ENCODE measurements at places on chromosomes 5 and 9.

DNA sequence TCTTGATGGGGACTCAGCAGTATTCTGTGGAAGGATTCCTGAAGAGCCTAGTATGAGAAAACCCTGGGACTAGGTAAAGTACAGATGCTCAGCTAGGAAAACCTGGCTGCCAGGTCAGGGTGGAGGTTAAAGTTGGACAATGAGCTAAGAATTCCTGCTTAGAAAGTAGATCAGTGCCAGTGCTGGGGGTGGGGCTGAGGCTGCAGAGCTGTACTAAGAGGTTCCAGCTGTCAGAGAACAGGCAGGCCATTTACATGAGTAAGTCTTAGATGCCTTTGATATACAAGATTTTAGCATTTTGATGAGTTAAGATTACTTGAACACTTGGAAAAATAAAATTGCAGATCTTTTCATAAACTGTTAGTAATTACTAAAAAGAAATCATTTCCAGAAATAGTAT lies 332.3 kb upstream of the NUDT12 start:
- H3K27ac ChIP-seq, result no peak overlapping the region
- no peaks in the 10 kb centered on the region for H3K27me3 ChIP-seq
- no peak for DNase-seq
- no peak overlapping the region for H3K4me3 ChIP-seq
- no peaks in the 10 kb centered on the region for H3K36me3 ChIP-seq

GRCh38 chr5:118520771-118521415 lies 467.5 kb downstream of the DTWD2 start:
- H3K27ac ChIP-seq, result no peak overlapping the region
- H3K4me3 ChIP-seq, result no peak overlapping the region
- H3K27me3 ChIP-seq, result peaks cover 6% of the 10 kb centered on the region
- DNase-seq, result no peak
- no peaks in the 10 kb centered on the region for H3K4me1 ChIP-seq

DNA sequence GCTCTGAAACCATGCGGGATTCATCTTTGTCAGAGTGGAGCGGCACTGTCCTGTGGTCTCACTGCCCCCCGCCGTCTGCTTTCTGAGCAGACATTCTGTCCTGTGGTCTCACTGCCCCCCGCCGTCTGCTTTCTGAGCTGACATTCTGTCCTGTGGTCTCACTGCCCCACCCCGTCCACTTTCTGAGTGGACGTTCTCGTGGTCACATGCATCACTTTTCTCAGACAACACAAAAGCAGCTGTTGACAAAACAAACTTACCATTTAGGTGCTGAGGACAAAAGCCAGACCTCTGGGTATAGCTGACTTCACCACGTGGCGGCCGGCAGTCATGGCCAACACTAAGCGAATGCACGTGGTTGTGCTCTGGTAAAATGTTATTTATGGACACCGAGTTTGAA lies 2.8 kb downstream of the LRRC14B start:
- DNase-seq, result no peak
- no peaks in the 10 kb centered on the region for H3K27me3 ChIP-seq
- no peaks in the 10 kb centered on the region for H3K36me3 ChIP-seq
- H3K4me3 ChIP-seq, result no peak overlapping the region
- no peak overlapping the region for H3K27ac ChIP-seq

DNA sequence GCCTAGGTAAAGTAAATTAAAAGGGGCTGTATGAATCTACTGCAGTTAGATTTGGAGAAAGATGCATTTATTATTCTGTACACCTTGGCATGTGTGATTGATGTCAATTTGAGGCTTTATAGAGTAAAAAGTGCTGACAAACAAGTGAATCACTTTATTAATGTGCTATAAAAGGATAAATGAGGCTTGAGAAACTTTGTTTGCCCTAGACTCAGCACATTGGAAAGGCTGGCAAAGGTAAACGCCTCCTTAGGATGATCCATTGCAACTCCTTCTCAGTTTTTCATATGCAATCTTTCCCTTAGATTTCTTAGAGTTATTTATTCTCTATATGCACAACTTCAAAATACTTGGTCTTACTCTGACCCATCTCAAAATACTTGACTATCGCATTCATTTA lies 369.0 kb downstream of the HINT1 start:
- no peaks in the 10 kb centered on the region for H3K36me3 ChIP-seq
- H3K27ac ChIP-seq, result no peak overlapping the region

DNA sequence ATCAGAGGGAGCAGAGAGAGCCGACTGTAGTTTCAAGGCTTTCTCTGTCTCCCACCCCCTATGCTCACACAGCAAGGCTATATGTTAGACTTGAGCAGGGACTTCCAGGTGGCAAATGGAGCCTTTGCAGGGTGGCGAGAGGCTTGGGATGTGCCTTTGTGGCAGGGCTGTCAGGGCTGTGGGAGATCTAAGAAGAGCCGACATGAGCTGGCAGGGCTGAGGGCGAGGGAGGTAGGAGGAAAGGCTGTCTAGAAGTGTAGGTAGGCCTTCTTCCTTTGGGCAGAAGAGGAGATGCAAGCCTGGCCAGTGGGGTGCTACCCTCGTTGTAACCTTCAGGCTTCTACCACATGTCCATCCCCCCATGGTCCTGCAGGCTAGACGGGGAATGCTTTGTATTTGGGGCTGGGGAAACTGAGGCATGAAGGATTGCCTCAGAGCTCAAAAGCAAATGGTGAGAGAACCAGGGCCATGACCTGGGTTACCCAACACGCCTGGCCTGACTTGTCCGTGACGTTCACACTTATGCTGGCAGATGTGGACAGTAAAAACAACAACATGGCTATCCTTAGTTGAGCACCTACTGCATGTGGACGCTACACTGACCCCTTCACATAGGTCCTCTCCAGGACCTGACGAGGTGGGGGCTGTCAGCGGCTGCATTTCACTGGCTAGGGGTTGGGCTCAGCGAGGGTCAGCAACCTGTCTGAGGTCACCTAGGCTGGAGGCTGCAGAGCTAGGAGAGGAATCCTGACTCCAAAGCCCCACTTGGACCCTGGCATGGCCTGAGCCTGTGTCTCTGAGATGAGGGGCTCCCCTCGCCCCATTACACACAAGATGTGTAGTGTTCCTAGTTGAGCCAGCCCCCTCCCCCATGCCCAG lies 15.3 kb downstream of the CXXC5 start:
- H3K4me1 ChIP-seq, result peaks cover 24% of the 10 kb centered on the region
- H3K4me3 ChIP-seq, result no peak overlapping the region
- H3K27ac ChIP-seq, result peak overlapping the region; percentile 33
- no peak for DNase-seq
- H3K36me3 ChIP-seq, result peaks cover 8% of the 10 kb centered on the region

- no peak overlapping the region for H3K27ac ChIP-seq
- H3K4me1 ChIP-seq, result no peaks in the 10 kb centered on the region
- H3K27me3 ChIP-seq, result no peaks in the 10 kb centered on the region
- no peaks in the 10 kb centered on the region for H3K36me3 ChIP-seq
These were observed 91.9 kb downstream of the MARCHF3 start for GRCh38 chr5:126938466-126938865.

DNA sequence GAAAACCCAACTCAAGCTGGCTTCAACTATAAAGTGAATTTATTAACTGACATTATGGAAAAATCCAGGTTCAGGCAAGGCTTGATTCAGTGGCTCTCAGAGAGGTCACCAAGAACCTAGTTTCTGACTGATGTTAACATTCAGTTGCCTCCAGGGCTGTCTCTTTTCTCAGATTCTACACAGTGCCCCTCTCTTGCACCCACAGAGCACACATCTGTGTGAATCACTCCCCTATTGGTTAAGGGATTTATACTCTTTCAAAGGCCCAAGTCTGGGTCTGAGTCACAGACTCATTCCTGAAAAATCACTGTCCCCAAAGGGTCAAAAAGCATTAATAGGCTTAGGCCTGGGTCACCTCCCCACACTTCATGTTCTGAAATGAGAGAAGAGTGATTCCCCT lies 6.2 kb upstream of the HAVCR2 start:
- no peaks in the 10 kb centered on the region for H3K36me3 ChIP-seq
- DNase-seq, result no peak
- no peak overlapping the region for H3K27ac ChIP-seq
- no peak overlapping the region for H3K4me3 ChIP-seq

DNA sequence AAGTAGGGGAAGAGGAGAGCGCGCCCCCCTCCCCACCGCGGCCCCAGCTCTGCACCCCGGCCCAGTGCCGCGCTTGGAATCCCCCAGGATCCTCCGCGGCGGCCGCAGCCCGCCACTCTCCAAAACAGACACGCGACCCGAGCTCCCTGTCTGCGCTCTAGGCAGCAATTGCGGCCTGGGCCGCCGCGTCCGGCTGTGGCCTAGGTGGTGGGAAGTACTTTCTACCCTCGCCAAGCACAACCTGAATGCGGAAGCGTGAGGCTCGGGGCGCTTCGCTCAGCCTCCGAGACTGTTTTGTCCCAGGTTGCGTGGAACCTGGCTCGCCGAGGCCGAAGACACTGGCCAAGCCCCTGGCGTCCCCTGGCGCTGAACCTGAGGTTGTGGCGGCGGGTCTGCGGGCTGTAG lies 3.3 kb upstream of the FOXB2 start:
- no peaks in the 10 kb centered on the region for H3K4me1 ChIP-seq
- no peaks in the 10 kb centered on the region for H3K36me3 ChIP-seq
- no peak overlapping the region for H3K27ac ChIP-seq

DNA sequence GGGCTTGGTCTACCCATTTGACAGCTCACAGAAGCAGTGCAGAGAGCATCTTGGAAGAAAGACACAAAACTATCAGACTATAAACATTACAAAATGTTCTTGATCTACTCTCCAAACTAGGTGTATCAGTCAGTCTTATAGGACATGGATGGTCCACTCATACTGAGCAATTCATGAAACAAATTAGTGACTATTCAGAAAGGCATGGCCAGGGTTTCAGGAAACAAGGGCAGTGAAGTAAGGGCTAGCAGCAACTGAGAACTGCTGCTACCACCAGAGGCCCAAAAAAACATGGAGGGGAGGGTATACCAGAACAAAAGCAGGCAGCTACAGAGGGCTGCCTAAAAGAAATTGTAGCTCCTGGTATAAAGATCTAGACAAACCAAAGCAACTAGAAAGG lies 287.0 kb downstream of the PIK3R1 start:
- H3K27ac ChIP-seq, result no peak overlapping the region
- no peak overlapping the region for H3K4me3 ChIP-seq
- no peaks in the 10 kb centered on the region for H3K4me1 ChIP-seq
- H3K36me3 ChIP-seq, result no peaks in the 10 kb centered on the region
- no peak for DNase-seq
- H3K27me3 ChIP-seq, result no peaks in the 10 kb centered on the region

DNA sequence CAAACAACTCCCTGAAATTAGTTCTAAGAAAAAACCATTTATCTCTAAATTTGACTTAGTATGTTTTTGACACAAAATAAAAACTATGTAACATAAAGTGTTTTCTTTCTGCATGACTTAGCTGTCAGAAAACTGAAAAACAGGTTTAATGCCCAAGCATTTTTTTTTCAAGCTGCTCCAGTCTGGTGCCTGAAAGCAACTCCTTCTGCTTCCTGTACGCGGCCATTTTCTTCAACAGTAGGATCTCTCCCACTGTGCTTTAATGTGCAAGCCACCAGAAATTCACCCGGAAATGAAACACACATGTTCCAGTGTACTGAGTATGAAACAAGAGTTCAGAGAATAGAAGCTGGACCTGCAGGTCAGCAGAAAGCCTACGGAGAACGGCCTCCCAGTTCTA lies 161.2 kb downstream of the MED27 start:
- peak; percentile 6 for DNase-seq
- peaks cover 7% of the 10 kb centered on the region for H3K4me1 ChIP-seq
- H3K27ac ChIP-seq, result no peak overlapping the region
- no peaks in the 10 kb centered on the region for H3K36me3 ChIP-seq
- H3K4me3 ChIP-seq, result no peak overlapping the region

GRCh38 chr9:99400184-99400731 lies 178.2 kb downstream of the SEC61B start:
- DNase-seq, result no peak
- no peak overlapping the region for H3K27ac ChIP-seq

- H3K27ac ChIP-seq, result no peak overlapping the region
- no peak for DNase-seq
- H3K27me3 ChIP-seq, result no peaks in the 10 kb centered on the region
- peaks cover 5% of the 10 kb centered on the region for H3K36me3 ChIP-seq
- H3K4me1 ChIP-seq, result no peaks in the 10 kb centered on the region
These were observed 25.2 kb downstream of the GALNT10 start for GRCh38 chr5:154215571-154216325.

- H3K4me3 ChIP-seq, result no peak overlapping the region
- no peak for DNase-seq
- no peak overlapping the region for H3K27ac ChIP-seq
- H3K27me3 ChIP-seq, result no peaks in the 10 kb centered on the region
- H3K4me1 ChIP-seq, result no peaks in the 10 kb centered on the region
These were observed 325.4 kb downstream of the ARL15 start for GRCh38 chr5:53984971-53985370.

GRCh38 chr5:4551034-4551433 lies 589.1 kb upstream of the ADAMTS16 start:
- H3K4me1 ChIP-seq, result peaks cover 100% of the 10 kb centered on the region
- DNase-seq, result peak; percentile 84
- no peak overlapping the region for H3K4me3 ChIP-seq
- no peaks in the 10 kb centered on the region for H3K36me3 ChIP-seq

GRCh38 chr5:100270023-100270771 lies 265.0 kb upstream of the FAM174A start:
- H3K27ac ChIP-seq, result no peak overlapping the region
- no peaks in the 10 kb centered on the region for H3K36me3 ChIP-seq
- no peaks in the 10 kb centered on the region for H3K4me1 ChIP-seq
- no peak for DNase-seq

DNA sequence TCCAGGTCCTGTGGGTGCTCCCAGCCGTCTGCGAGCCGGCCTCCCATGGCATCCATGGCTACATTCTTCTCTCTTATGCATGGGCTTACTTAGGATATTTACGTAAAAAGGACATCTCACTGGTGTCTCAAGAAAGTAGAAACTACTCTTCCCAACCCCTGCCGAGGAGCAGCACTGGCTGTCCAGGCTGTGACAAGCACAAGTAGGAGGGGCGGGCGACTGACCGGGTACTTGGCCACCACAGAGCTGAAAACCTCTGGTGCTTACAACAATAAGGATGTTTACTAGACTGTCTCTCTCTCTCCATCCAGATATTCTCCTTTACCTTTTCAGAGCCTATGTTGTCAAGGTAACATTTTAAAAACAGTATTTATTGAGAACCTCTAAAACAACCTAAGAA lies 56.3 kb upstream of the TBC1D9B start:
- H3K4me3 ChIP-seq, result no peak overlapping the region
- no peak for DNase-seq
- no peaks in the 10 kb centered on the region for H3K36me3 ChIP-seq
- no peaks in the 10 kb centered on the region for H3K4me1 ChIP-seq

DNA sequence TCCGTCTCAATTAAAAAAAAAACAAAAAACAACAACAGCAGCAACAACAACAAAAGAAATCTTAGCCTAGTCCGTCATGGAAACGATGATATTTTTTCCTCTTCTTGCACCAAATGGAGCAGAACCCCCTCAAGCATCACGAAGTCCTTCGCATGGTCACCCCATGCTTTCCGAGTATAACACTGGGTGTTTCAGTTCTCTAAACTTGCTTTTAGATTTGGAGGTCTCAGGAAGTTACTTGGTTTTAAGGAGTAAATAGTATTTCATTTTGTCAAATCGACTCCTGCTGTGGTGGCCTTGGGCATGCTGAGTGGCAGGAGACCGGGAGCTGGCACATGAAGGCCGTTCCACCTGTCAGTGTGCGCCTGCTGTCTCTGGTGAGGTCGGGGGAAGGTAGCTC lies 118.5 kb upstream of the CACNA1B start:
- no peaks in the 10 kb centered on the region for H3K4me1 ChIP-seq
- H3K36me3 ChIP-seq, result peaks cover 86% of the 10 kb centered on the region
- no peak overlapping the region for H3K27ac ChIP-seq
- H3K27me3 ChIP-seq, result no peaks in the 10 kb centered on the region
